Osteocyte (in vitro differentiated cells): ENCODE measurements at places on chromosomes 5 and 9. TPM values are rescaled to one million over a fixed set of nuclear protein-coding genes. Genes with fewer than 3 reads are reported as not detected.
A peak's percentile ranks its signal among the peaks of the same experiment; 100 is the strongest.

GRCh38 chr9:127147251-127147650, 24.8 kb upstream of the ANGPTL2 start:
- DNase-seq, result no peak

DNA sequence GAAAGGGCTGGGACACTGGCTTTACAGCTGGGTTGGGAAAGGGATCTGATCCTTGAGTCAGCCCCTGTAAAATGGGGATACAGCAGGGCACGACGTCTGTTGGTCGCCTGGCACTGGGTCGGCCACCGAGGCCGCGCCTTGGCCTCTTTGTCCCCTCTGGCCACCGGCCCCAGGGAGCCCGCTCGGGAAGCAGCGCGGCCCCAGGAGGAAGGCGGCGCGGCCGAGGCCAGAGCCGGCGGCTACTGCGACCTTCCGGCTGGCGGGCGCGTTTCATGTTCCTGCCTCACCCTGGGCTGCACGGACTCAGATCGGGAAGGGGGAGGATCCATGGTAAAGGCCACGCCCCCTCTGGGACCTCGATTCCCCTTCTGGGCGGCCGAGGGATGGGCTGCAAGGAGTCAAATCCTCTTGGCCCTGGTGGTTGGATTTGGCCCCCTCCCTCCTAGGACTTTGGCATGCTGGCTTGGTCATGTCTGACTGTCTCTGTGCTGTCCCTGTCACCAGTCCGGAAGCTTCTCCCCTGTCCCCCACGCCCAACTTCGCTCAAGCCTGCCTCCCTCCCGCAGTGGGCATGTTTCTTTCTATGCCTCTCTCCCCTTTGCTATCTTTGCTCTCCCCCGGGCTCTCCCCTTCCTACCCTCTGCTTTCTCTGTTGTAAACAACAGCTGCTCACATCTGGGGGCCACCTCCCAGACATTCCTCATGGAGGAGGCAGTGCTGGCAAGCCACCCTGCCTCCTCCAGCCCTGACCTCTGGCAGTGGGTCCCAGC, 25.8 kb downstream of the FPGS start:
- DNase-seq, result no peak

DNA sequence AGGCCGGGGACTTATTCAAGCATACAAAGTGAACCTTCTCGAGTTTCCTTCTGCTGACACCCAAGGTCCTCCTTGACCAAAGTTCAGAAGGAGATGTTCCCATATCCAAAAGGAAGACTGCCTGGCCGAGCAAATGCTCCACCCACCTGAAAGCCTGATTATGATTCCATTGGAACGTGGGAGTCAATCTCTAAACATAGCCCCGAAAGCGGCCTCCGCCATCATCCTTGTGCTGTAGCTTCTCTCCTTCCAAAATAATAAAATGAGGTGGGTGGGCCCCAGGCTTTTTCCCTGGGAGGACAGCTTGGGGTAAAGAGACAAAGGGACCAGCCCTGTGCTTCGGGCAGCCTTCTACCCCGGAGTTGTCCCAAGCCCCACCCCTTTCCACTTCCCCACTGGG, 355.6 kb upstream of the SLC30A5 start:
- no peak for DNase-seq

DNA sequence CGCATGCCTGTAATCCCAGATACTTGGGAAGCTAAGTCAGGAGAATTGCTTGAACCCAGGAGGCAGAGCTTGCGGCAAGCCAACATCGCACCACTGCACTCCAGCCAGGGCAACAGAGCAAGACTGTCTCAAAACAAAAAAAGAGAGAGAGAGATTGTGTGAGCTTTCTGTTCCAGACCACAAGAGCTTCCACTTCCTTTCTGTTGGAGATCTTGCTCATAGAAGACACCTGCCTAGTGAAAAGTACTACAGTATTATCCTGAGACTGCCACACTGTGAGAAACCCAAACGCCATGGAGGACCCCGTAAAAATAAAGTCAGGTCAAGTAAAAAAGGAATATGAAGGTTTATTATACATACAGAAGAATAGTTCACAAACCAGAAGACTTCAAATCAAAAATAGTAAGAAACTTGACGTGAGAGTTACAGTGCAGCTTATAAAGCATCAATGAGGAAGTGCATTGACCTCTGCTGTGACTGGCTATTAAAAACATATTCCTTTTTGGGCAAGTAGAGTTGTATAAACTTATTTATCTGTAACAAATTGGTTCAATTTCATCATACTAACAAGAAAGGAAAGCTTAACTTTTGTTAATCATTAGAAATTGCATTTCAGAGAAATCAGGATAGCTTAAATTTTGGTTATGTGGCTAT, 4.3 kb upstream of the EMB start:
- DNase-seq, result no peak

DNA sequence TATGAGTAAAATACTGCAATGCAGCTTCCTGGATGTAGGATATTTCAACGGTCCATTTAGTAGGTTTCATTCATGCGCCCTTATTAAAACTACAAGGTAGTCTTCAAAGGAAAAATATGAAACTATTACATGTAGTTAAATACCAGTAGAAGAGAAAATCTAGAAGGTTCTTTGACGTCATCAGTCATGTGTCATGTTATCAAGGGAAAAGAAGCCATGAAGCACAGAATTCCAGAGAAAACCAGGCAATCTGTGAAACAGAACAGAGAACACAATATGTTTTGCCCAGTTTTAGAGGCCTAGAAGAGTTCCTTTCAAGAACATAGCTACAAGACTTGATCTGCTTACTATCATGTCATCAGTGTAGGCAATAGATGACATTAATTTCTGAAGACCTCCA, 38.4 kb downstream of the BNC2 start:
- no peak for DNase-seq

- no peak for DNase-seq
These were observed 1.9 kb upstream of the PPP2CA start for GRCh38 chr5:134227776-134228175.

- no peak for DNase-seq
These were observed 77.7 kb upstream of the NFIB start for GRCh38 chr9:14391620-14392019.

DNA sequence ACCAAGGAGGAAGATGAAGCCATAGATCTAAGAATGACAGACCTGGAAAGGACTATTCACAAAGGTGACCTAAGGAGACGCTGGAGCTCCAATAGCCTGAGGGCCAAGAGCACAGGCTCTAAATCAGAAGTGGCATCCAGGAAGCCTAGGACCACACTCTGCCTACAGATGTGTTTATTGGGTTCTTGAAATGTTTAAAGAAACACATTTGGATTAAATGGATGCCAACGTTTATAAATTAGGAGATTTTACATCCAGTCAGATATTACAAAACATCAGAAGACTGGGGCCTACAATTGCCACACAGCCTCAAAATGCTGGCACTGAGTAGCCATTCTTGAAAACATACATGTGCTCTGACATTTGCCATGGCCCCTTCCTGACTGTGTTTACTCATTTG, 80.9 kb downstream of the HMHB1 start:
- DNase-seq, result no peak

DNA sequence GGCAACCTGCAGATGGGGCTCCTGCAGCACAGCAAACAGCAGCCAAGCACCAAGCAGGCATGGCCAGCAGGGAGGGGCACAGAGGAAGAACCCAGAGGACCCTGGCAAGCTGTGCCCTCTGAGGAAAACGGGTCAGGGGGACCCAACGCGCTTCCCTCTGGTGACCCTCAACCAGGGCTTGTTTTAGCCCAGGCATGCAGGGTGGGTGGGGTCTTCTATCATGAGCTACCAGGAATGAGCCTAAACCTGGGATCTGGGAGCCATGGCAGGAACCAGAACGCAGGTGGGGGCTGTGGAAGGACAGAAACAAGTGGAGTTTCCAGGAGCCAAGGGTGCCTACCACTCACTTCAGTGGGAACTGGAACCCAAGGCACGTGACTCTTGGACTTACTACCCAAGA, 20.9 kb downstream of the IPPK start:
- no peak for DNase-seq

GRCh38 chr9:109463924-109464625, 34.0 kb downstream of the PTPN3 start:
- DNase-seq, result no peak

DNA sequence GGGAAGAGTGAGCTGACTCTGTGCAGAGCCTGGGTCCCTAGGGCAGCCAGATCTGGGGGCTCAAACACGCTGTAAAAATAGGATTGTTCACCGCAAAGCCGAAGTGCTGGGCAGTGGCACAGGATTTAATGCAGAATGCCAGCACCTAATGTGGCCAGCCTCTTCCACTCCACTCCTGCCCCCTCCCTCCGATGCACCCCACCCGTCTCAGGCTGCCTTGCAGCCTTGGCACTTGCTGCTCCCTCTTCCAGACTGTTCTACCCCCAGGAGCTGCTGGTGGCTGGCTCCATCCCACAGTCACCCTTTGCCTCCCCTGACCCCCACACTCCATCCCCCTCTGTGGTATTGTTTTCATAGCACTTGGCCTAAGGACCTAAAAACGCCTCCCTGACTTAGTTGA, 86.2 kb downstream of the SEMA4D start:
- DNase-seq, result no peak

- no peak for DNase-seq
These were observed 26.8 kb upstream of the ANKRD33B start for GRCh38 chr5:10536931-10537579.

DNA sequence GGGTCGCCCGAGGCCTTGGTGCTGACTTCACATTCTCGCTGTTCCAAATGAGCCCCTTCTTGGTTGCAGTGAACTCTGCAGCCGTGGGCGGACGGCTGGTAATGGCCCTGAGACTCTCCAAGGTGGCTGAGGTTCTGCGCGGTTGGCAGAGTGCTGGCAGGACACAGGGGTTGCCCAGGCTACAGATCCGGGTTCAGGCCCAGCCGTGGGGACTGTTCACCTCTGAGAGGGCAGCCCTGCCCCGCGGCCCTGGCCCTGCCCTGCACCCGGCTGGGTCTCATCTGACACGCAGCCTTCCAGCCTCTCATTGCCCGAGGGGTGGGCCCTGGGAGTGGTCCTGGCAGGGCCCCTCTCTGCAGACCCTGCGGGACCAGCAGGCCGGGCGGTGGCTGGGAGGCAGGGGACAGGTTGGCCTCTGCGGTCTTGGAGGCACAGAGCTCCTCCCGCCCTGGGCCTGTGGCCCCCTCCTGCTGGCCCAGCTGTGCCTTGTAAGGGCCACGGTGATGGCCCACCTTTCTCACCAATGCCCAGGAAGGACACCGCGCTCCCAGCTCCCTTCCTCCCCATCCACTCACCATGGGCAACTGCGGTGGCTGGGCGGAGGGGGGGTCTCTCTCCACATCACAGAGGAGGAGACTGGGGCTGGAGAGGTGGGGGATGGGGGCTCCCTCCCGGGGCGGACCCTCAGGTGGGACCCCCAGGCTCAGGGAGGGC, 51.6 kb downstream of the AHRR start:
- peak; percentile 86 for DNase-seq

DNA sequence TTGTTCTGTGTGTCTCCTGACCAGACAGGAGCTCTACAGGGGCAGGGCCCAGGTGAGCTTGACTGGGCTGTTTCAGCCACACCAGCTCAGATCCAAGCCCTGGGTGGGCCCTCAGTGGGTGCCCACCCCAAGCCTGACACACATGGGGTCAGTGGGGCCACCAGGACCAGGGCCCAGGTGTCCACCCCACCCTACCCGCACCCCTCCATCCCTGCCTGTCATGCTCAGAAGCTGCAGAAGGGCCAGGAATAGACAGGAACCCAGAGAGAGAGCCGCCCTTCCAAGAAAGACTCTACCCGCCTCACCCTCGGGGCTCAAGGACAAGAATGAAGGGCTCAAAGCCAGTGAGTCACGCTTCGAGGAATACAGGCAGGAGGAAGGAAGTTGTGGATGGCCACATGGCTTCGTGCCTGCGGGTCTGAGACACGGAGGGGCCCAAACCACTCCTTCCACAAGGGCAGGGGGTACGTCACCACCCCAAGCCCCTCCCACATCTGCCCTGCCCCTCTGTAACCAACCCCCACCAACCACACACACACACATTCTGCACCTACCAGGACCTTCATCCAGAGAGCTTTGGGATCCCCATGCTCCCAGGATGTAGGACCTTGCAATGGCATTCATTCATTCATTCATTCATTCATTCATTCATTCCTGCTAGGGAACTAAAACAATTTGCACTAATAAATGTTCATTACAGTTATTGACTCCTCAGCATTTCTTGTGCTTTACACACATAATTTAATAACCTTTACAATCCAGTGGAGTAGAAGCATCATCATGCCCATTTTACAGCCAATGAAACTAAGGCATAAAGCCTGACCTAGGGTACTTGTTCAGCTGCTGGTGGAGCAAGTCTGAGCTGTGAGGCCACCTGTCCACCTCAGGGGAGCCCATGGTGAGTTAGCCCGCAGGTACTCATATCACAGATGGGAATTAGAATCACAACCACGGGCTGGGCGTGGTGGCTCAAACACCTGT, 55.9 kb upstream of the STXBP1 start:
- DNase-seq, result peak; percentile 92

- no peak for DNase-seq
These were observed 204.2 kb downstream of the ARHGAP26 start for GRCh38 chr5:142974409-142974808.

GRCh38 chr5:176631383-176632200, 1.1 kb downstream of the EIF4E1B start:
- DNase-seq, result no peak

GRCh38 chr5:96081276-96081858, 119.7 kb upstream of the ELL2 start:
- no peak for DNase-seq

GRCh38 chr5:112820246-112820645, 40.8 kb upstream of the SRP19 start:
- DNase-seq, result no peak

DNA sequence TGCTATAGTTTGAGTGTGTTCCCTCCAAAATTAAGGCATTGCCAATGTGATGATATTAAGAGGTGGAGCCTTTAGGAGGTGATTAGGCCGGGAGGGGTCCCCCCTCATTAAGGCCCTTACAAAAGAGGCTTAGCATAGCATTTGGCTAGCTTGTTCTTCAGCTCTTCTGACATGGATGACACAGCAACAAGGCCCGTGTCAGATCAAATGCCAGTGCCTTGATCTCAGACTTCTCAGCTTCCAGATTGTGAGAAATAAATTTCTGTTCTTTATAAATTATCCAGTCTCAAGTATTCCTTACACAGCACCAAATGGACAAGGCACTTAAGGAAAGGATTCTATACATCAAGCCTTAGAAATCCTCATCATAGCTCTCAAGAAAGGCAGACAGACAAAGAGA, 31.8 kb downstream of the SLC38A9 start:
- no peak for DNase-seq

- DNase-seq, result no peak
These were observed 26.2 kb downstream of the PPARGC1B start for GRCh38 chr5:149756354-149756753.

SLC31A1 gene
- total RNA-seq, result 22.1 and 22.4 TPM in 2 replicates

TLX3 gene
- not detected in 2 replicates for total RNA-seq

FSTL4 gene
- total RNA-seq, result not detected in 2 replicates

NEUROG1 gene
- total RNA-seq, result not detected in 2 replicates

BHMT2 gene
- not detected in 2 replicates for total RNA-seq

PRKACG gene
- not detected in 2 replicates for total RNA-seq

UIMC1 gene
- 32.9 and 48.7 TPM in 2 replicates for total RNA-seq

COL27A1 gene
- 44.4 and 44.8 TPM in 2 replicates for total RNA-seq

MYOZ3 gene
- 0.27 and 1.5 TPM in 2 replicates for total RNA-seq

GDNF gene
- total RNA-seq, result 0.32 and 0.34 TPM in 2 replicates

WDR38 gene
- not detected in 2 replicates for total RNA-seq

AQP7 gene
- total RNA-seq, result 0.68 TPM in 1 of 2 replicates, not detected in the other

CNTNAP3 gene
- total RNA-seq, result 27.2 and 30.4 TPM in 2 replicates

LCP2 gene
- not detected in 2 replicates for total RNA-seq

SLC6A7 gene
- not detected in 2 replicates for total RNA-seq
